GM23248 (cell line): ENCODE measurements at places on chromosomes 7 and 10.

DNA sequence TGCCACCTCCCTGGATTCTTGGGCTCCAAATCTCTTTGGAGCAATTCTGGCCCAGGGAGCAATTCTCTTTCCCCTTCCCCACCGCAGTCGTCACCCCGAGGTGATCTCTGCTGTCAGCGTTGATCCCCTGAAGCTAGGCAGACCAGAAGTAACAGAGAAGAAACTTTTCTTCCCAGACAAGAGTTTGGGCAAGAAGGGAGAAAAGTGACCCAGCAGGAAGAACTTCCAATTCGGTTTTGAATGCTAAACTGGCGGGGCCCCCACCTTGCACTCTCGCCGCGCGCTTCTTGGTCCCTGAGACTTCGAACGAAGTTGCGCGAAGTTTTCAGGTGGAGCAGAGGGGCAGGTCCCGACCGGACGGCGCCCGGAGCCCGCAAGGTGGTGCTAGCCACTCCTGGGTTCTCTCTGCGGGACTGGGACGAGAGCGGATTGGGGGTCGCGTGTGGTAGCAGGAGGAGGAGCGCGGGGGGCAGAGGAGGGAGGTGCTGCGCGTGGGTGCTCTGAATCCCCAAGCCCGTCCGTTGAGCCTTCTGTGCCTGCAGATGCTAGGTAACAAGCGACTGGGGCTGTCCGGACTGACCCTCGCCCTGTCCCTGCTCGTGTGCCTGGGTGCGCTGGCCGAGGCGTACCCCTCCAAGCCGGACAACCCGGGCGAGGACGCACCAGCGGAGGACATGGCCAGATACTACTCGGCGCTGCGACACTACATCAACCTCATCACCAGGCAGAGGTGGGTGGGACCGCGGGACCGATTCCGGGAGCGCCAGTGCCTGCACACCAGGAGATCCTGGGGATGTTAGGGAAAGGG is 913 bp downstream of the NPY start:
- DNase-seq: no peak

- DNase-seq: no peak
These were observed 36.3 kb upstream of the GOT1 start for GRCh38 chr10:99466632-99467223.

DNA sequence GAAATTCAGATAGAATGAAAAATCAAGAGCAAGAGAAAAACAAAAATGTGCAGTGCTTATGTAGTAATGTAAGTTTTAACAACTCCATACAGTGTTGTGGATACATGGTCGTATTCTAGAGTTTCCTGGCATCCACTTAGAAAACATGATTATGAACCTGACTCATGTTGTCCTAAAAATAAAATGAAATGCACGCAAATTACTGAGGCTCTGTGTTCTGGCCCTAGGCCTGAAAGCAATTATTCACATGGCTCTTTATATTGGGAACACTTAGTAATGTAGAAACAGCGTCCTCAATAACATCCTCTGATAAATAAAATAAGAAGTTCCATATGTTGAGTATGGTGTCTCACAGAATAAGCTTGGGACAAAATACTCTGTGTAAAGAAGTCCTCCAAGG is 200.2 kb upstream of the SEMA3E start:
- peak; percentile 83 for DNase-seq

- no peak for DNase-seq
These were observed 67.3 kb upstream of the PALS2 start for GRCh38 chr7:24505968-24506367.

DNA sequence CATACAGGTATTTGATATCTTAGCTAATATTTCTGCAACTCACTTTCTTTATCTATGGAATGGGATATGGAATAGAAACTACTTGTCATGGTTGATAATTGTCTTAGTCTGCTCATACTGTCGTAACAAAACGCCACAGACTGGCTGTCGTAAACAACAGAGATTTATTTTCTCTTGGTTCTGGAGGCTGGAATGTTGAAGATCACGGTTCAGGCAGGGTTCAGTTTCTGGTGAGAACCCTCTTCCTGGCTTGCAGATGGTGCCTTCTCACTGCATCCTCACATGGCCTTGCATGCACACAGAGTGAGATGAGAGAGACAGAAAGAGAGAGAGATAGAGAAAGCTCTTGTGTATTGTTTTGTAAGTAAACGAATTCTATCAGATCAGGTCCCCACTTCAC is 332.7 kb upstream of the MAGI2 start:
- DNase-seq: peak; percentile 28

GRCh38 chr7:105399043-105399725 is 10.5 kb upstream of the SRPK2 start:
- peak; percentile 53 for DNase-seq

GRCh38 chr10:108203905-108204527 is 1039.5 kb upstream of the SORCS1 start:
- DNase-seq: no peak

DNA sequence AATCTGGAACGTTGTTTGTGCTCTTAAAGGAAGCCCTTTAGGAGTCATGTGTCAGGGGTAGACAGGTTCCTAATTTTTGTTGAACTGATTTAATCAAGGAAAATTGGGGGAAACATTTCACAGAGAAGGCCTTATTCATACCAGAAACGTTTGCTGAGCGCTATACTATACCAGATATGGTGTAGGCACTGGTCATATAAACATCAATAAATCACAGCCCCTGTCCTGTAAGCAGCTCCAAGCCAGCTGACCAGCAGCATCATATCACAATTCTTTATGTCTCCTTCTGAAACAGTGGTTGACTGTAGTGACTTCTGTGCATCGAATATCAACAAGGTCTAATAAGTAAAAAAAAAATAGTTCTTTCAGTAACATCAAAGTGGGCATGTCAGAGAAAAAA is 1.1 kb downstream of the TMEM178B start:
- no peak for DNase-seq

- DNase-seq: no peak
These were observed 196.1 kb upstream of the SVIL start for GRCh38 chr10:29830531-29831512.

DNA sequence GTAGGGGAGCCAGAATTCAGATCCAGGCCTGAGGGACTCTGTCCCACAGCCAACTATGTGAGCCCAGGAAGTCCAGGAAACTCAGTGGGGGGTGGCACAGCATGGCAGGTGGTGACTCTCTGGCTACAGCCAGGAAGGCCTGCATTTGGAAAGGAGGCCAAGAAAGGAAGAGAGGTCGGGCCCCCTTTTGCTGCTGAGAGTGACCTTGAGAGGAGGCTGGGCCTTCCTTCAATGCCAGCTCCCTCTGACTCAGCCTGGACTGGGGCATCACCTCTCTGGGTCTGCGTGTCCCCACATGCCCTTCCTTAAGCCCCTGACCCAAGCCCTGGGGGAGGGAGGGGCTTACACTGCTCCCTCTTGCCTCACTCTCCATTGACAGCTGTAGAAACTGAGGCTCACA is 6.4 kb upstream of the MYL10 start:
- DNase-seq: no peak

GRCh38 chr10:21297603-21298383 is 227.7 kb downstream of the SKIDA1 start:
- DNase-seq: no peak

GRCh38 chr10:14625192-14625631 is 149.5 kb downstream of the FAM107B start:
- DNase-seq: peak; percentile 2

DNA sequence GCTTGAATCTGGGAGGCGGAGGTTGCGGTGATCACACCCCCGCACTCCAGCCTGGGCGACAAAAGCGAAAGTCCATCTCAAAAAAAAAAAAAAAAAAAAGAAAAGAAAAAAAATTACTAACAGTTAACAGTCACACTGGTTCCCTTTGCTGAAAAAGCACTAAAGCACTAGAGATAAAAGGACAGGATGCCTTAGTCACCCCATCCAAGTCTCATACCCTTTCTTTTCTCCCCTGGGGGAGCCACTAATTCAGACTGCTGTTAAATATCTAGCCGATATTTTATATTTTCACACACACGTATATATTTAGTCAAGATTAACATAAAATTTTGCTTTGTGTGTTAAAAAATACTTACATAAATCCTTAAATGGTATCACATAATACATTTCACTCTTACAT is 25.2 kb downstream of the BAIAP2L1 start:
- no peak for DNase-seq

DNA sequence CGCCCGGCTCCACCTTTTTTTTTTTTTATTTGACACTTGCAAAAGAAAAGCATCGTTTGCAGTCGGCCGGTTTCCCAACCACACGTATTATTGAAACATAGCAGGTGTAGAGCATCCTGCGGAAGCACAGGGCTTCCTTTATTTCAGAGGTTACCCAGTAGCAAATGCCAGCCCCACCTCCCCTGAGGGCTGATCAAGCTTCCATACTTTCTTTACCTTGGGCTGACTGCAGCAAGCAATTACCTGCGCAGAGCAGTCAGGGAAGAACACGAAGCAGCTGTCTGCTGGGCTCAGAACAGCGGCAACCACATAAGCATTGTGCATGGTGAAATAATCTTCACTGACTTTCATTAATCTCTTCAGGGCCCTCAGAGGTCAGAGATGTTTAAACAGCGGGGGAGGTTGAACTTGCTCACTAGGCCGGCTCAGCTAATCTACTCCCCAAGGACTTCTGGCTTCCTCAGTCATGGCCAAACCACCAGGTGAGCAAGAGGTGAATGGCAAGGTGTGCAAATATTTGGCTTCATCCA is 784.7 kb upstream of the AUTS2 start:
- no peak for DNase-seq

- DNase-seq: peak; percentile 66
These were observed 7.4 kb downstream of the TSPAN14 start for GRCh38 chr10:80461208-80462183.

DNA sequence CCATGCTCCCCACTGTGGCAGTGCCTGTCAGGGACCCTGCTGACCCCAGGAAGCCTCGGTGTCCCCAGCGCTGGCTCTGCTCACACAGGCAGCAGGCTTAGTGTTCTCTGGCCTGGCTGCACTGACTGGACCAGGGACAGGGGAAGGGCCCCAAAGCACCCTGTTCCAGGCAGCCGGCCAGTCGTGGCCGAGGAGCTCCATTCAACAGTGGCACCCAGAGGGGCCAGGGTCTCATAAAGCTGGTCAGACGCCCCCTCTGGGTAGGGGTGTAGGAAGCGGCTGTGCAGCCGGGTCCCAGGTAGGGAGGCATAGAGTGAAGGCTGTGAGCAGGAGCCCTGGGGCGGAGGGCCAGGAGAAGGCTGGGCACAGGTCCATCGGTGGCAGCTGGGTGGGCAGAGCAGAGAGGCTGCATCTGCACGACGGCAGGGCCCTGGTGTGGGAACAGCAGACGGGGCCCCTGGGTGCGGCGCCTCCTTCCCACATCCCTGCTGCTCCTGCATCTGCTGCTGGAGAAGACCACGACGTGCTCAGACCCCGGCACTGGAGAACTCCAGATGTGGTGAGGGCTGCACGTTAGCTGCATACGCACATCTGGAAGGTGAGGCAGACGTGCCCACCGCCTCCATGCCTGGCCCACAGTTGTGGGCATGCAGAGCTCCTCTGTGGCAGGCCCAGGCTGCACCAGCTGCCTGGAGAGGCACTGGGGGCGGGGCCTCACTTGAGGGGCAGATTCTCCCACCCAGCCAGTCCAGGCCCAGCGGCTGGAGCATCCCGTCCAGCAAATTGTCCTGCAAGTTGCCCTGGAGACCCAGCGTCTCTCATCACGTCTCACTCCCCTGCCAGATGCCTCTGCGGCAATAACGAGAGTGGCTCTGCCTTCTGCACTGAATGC is 25.1 kb downstream of the MNX1 start:
- DNase-seq: no peak

GRCh38 chr10:59595593-59595992 is 114.1 kb downstream of the SLC16A9 start:
- DNase-seq: no peak

DNA sequence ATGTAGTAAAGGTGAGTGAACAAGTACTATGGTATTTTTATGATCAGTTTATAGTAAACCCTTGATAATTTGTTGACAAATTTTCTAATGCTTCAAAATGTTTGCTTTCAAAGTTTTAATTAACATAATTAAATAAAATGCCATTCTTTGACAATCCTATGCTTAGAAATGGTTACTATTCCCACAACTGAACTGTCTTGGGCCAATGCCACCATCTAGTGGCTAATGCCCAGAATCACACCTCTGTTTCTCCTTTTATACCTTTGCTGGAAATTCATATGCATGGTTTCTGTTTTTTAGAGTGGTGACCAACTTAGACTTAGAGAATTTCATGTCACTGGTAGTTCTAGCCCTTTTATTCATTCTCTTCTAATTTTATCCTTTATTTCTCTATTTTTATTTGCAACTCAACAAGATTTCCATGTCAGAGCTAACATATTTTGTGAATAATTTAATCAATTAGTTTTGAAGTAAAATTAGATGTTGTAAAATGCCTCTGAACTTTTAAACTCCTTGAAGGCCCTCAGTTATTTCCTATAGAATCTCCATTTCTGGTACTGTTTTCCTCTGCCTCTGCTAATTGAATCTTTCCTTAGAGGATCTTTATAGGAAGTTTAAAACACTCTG is 31.1 kb downstream of the PCGF5 start:
- DNase-seq: peak; percentile 76

DNA sequence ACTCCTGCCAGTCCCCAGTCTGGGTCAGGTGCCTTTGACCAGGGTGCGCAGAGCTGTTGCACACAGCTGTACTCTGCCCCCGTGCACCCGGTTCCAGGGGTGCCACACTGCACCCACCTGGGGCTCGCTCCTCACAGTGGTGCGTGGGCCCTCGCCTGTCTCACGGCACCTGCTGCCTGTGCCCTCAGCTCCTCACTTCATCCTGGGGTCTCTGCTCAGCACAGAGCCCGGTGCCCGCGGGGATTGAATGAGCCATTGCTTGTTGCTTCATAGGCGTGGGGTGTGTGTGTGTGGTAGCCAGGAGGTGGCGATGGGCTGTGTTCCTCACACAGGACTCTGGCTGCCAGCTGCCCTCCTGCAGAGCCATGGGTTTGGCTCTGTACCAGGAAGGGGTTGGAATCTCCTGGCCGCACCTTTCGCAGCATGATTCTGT is 18.5 kb downstream of the EIF3B start:
- peak; percentile 17 for DNase-seq

DNA sequence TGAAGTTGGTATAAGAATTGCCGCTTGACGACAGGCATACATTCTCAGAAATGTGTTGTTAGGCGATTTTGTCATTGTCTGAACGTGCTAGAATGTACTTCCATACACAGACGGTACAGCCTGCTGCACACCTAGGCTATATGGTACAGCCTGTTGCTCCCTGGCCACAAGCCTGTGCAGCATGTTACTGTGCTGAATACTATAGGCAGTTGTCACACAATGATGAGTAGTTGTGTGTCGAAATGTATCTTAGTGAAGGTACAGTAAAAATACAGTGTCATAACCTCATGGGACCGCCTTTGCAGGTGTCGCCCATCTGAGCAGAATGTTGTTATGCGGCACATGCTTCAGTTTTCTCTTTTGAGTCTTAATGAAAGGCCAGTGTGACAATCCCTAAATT is 66.5 kb downstream of the SHH start:
- no peak for DNase-seq

DNA sequence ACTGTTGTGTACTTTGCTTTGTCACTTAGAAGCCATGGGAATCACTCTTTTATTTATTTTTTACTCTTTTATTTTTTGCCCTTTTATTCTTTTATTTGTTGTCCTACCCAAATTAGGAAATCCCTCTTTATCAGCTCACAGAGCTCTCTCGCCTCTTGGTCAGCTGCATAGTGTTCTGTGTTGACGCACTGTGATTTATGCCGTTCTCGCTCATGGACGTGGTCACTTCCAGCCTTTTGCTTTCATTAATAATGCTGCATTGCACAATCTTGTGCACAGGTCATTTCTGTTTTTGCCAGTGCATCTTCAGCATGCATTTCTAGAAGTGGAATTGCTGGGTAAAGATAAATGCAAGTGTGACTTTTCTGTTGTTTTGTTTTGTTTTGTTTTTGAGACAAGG is 42.3 kb downstream of the FBH1 start:
- no peak for DNase-seq
